ENCODE measurements at places on chromosomes 2 and 18.

- peaks cover 14% of the 10 kb centered on the region for H3K27me3 ChIP-seq
- H3K4me3 ChIP-seq, result no peak overlapping the region
- no peak overlapping the region for H3K27ac ChIP-seq
- no peak for ATAC-seq
- H3K36me3 ChIP-seq, result no peaks in the 10 kb centered on the region
- no peaks in the 10 kb centered on the region for H3K4me1 ChIP-seq
These were observed 9.7 kb upstream of the NEDD4L start for GRCh38 chr18:58034370-58034769.

GRCh38 chr2:15678346-15678745 lies 86.7 kb downstream of the DDX1 start:
- H3K4me3 ChIP-seq, result no peak overlapping the region
- H3K36me3 ChIP-seq, result no peaks in the 10 kb centered on the region
- ATAC-seq, result no peak
- no peak overlapping the region for H3K27ac ChIP-seq
- H3K27me3 ChIP-seq, result peaks cover 6% of the 10 kb centered on the region
- H3K4me1 ChIP-seq, result no peaks in the 10 kb centered on the region

DNA sequence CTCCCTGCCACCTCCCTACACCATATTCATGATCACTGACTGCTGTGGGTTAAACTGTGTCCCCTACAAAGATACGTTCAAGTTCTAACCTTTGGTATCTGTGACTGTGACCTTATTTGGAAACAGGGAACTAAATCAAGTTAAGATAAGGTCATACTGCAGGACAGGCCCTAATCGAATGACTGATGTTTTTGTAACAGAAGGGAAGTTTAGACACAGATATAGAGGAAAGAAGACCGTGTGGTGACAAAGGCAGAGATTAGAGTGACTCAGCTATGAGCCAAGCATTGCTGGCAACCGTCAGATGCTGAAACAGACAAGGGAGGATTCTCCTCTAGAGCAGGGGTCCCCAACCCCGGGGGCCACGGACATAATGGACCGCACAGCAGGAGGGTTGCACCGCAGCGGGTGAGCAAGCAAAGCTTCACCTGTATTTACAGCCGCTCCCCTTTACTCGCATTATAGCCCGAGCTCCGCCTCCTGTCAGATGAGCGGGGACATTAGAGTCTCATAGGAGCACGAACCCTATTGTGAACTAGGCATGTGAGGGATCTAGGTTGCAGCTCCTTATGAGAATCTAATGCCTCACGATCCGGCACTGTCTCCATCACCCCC lies 28.9 kb upstream of the RNF152 start:
- no peak for ATAC-seq
- H3K27me3 ChIP-seq, result peaks cover 3% of the 10 kb centered on the region
- no peak overlapping the region for H3K27ac ChIP-seq
- H3K4me3 ChIP-seq, result no peak overlapping the region
- peaks cover 4% of the 10 kb centered on the region for H3K4me1 ChIP-seq
- no peaks in the 10 kb centered on the region for H3K36me3 ChIP-seq

GRCh38 chr2:52474091-52474490 lies 1293.5 kb upstream of the CHAC2 start:
- no peak overlapping the region for H3K4me3 ChIP-seq
- H3K36me3 ChIP-seq, result no peaks in the 10 kb centered on the region
- H3K27ac ChIP-seq, result no peak overlapping the region
- ATAC-seq, result no peak

DNA sequence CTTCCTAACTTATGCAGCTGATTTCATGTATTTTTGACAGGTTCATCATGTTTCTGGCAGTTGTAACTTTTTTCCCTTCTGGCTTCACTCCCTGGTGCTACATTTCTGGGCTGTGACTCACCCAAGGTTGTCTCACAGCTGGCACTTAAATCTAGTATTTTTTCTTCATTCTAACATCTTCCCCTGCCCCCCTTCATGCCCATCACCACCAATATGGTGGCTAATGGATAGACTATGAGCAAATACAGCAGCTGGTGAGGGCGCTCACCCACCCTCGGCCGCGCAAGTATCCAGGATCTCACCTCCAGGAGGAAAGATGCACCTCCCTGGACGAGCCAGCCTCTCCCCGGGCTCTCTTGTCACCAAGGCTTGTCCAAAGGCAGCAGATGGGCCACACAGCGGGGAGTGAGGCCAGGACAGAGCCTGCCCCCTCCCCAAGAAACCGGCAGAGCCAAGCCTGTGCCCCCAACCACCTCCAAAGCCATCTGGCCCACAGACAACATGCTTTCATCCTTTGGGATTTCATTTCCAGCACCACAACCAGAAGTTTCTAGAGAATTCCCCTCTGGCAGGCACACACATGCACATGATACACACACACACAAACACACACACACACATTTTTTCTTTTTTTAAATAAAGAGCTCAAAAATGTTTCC lies 39.1 kb downstream of the ATOH8 start:
- peaks cover 24% of the 10 kb centered on the region for H3K27me3 ChIP-seq
- H3K4me3 ChIP-seq, result no peak overlapping the region
- no peaks in the 10 kb centered on the region for H3K36me3 ChIP-seq
- peak overlapping the region; percentile 5 for H3K27ac ChIP-seq

- peak overlapping the region; percentile 93 for H3K27ac ChIP-seq
- no peaks in the 10 kb centered on the region for H3K36me3 ChIP-seq
- peak; percentile 31 for ATAC-seq
- H3K4me3 ChIP-seq, result peak overlapping the region; percentile 76
These were observed 23.7 kb downstream of the PLEK start for GRCh38 chr2:68388772-68389171.

- no peaks in the 10 kb centered on the region for H3K36me3 ChIP-seq
- no peak overlapping the region for H3K4me3 ChIP-seq
- no peaks in the 10 kb centered on the region for H3K27me3 ChIP-seq
These were observed 90.9 kb upstream of the CXCR4 start for GRCh38 chr2:136208682-136209420.

GRCh38 chr2:2847209-2847676 lies 516.2 kb upstream of the MYT1L start:
- no peak for ATAC-seq
- H3K4me1 ChIP-seq, result no peaks in the 10 kb centered on the region
- no peak overlapping the region for H3K4me3 ChIP-seq
- no peaks in the 10 kb centered on the region for H3K27me3 ChIP-seq
- no peak overlapping the region for H3K27ac ChIP-seq

GRCh38 chr2:170456914-170457313 lies 258.2 kb upstream of the SP5 start:
- no peak for ATAC-seq
- no peak overlapping the region for H3K4me3 ChIP-seq
- peaks cover 3% of the 10 kb centered on the region for H3K27me3 ChIP-seq
- no peak overlapping the region for H3K27ac ChIP-seq

DNA sequence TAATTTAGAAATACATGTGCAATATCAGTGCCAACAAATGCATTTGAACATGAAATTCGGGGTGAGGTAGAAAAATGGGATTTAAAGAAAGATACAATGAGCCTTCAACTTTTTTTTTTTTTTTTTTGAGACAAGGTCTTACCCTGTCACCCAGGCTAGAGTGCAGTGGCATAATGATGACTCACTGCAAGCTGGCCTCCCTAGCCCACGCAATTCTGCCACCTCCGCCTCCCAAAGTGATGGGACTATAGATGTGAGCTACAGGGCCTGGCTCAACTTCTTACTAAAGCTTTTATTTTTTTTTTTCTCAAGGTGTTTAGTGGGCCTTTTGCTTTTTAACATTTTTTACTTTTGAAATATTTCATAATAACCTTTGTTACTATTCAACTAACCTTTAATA lies 365.6 kb downstream of the LRRTM4 start:
- no peaks in the 10 kb centered on the region for H3K36me3 ChIP-seq
- no peak overlapping the region for H3K4me3 ChIP-seq
- H3K27me3 ChIP-seq, result no peaks in the 10 kb centered on the region
- no peak for ATAC-seq
